Neuronal stem cell (in vitro differentiated cells): ENCODE measurements at places on chromosomes 7 and 10.
A peak's percentile ranks its signal among the peaks of the same experiment; 100 is the strongest.

DNA sequence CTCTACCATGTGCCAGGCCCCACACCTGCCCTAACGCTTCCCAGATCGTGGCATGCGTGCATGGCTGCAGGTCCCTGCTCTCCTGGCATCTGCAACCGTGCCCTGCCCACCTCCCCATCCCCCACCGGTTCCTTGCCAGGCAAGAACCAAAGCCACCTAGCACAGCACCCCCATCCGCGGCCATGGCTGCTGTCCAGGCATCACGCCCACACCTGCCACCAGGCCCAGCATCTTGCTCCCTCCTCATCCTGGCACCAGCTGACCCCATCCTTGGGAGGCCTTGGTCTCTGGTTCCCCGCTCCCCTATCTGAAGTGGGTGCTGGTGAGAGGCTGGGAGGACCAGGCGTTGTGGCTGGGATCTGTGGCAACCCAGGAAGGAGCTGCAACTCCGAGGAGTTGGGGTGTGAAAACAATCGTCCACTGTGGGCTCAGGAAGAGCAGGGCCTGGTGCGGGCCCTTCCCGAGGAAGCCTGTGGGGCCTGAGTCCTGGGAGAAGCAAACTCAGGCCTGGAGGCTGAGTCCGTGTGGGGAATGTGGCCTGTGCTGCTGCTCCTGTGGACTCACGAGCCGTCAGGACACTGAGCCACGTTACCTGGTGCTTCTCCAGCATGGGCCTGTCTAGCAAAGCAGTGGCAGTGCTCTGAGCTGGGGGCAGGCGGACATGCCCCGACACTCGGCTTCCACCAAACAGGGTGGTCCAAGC, 417.1 kb downstream of the DNAJB6 start:
- no peak for DNase-seq

DNA sequence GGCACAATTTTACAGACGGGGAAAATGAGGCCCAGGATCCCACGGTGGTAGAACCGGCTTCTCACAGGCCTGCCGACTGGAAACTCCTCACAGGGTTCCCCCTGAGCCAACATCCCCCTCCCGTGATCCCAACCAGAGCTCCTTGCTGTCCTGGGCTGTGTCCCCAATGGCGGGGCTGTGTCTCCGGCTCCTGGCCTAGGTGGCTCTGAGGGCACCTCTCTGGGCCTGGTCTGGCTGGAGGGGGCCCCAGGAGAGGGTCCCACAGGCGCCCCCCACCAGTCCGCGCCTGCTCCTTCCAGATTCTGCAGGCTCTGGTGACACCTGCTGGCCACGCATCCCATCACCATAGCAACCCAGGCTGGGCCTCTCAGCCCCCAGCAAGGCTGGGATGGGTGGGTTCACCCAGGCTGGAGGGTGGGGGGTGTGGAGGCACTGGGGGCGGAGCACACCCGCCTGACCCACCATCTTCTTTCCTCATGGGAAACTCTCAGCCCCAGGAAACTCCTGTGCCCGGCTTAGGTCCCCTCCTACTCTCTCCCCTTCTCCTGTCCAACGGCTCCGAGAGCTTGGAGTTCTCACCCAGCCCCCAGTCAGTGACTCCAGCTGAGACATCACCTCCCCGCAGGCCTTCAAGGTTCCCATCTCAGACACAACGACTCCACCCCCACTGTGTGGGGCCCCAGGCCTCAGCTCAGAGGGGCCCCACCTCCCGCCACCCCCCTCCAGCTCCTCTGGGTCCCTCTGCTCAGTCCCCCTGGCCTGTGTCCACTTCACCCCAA, 27.1 kb upstream of the TNRC18 start:
- peak; percentile 67 for DNase-seq

GRCh38 chr7:73827567-73828106, 3.2 kb upstream of the CLDN4 start:
- DNase-seq = no peak

DNA sequence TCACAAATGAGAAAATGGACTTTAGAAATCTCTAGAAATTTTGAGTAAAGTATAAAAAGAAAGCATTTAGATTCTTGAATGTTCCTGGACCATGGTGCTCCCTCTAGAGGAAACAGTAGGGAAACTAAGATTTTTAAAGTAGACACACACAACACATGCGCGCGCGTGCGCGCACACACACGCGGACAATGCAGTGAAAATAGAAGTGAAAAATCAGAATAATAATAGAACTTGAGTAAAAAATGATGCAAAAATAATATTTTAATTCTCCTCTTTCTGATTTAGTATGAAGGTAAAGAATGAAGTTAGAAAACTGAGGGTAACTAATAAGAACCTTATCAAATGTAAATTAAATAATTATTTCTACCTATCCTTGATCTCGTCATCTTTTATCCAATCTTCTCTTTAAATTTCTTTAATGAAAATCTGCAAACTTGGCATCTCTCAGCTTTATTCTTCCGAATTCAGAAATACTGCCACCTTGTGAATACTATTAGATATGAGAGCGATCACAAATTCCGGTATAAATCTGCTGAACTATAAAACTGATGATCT, 117.0 kb upstream of the AMPH start:
- no peak for DNase-seq

GRCh38 chr7:90298145-90299038, 22.7 kb downstream of the FAM237B start:
- DNase-seq = no peak

DNA sequence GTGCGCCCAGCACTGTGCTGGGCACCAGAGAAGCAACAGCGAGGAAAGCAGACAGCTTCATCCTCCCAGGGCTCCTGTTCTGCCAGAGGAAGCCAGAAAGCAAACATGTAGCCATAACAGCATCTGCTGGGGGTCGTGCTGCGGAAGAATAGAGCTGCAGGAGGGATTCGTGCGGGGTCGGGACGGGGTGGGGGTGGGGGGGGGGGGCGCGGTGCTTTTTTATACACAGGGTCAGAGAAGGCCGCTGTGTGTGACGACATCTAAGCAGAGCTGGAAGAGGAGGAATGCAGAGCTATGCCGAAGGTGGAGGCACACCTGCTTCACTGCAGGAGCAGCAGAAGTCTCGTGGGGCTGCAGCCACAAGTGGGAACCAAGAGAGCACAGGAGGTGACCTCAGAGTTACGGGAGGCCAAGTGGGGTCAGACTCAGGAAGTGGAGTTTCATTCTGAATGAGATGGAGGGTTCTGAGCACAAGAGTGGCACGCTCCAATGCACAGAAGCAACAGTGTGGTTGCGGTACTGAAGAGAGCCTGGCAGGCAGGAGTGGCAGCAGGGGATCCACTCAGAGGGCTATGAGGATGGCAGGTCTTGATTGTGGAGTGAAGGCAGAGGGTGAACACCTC, 11.1 kb downstream of the PKD1L1 start:
- DNase-seq = no peak

DNA sequence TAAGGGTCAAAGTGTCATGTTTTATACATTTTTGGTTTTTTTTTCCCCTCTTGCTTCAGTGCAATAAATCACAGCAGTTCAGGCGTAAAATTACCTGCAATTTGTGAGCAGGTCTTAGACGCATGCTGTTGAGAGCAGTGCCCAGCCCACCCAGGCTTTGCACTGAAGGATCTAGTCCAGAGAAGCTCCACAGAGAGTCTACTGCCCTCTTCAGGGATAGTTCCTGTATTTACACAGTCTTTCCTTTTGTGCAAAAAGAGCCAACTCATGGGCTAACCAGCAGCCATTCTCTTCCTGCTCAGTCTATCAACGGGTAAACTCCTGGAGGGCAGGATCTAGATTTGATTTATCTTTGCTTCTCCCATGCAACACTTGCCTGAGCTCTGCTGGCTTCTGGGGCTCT, 82.2 kb upstream of the NAMPT start:
- no peak for DNase-seq

DNA sequence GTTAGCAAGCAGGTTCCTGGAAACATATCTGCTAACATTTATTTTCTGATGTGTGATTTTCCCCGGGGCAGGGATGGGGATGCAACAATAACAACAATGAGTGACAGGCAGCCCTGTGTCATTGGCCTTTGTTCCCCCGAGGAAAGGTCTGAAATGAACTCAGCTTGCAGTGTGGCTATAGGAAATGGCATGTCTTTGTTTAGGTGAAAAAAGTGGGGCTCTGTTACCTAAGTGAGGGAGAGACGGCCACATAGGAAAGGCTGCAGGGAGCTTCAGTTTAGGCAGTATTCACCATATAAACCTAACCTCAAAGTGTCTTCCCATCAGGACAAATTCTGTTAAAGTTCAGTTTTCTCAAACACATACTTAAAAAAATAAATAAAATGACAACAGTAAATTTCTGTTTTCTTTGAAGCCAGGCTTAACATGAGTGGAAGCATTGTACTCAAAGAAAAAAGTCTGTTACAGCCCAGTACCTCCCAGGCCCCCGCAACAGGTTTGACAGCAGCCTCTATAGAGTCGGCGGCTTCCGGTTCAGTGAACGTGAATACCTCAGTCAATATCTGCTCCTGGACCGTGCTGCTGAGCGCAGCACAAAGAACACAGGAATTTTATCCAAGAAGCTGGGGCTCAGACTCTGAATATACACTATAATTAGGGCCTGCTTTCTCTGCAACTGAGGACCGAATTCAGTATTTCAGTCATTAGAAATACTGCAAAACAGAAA, 168.3 kb downstream of the GLI3 start:
- peak; percentile 87 for DNase-seq

DNA sequence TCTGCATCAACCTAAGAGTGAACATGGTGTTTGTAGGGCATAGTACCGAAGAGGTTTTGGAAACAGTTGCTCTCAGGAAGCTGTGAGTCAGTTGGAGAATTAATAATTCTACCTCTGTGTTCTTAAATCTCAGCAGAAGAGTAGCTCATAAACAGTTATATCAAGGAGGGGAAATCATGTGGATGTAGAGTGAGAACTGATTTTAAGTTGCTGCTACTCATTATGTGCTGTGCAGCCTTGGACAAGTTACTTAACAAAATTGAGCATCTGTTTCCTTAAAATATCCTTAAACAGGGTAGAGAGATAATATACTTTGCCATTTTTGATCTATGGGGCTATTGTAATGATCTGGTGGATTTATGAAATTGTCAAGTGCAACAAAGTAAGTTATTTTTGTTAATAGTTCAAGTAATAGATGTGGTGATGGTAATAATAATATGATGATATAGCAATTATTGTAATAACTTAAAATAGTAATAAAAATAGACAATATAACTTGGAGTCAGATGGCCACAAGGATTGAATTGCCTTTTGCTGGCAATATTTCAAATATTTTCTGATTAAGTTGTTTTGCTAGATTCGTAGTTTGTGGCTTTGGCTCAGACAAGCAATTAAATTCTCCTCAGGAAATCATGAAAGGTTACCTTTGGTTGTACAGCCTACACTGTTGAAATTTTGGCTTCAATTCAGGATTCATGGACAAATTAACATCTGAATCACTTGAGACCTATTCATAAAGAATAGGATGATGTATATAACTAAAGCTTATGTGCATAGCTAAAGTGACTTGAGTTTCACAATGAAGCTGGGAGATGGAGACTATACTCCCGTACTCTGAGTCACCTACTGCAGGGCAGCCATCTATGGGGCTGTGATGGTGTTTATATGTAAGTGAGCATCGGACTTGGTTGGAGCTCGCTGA, 228.5 kb downstream of the CDK14 start:
- DNase-seq = no peak

DNA sequence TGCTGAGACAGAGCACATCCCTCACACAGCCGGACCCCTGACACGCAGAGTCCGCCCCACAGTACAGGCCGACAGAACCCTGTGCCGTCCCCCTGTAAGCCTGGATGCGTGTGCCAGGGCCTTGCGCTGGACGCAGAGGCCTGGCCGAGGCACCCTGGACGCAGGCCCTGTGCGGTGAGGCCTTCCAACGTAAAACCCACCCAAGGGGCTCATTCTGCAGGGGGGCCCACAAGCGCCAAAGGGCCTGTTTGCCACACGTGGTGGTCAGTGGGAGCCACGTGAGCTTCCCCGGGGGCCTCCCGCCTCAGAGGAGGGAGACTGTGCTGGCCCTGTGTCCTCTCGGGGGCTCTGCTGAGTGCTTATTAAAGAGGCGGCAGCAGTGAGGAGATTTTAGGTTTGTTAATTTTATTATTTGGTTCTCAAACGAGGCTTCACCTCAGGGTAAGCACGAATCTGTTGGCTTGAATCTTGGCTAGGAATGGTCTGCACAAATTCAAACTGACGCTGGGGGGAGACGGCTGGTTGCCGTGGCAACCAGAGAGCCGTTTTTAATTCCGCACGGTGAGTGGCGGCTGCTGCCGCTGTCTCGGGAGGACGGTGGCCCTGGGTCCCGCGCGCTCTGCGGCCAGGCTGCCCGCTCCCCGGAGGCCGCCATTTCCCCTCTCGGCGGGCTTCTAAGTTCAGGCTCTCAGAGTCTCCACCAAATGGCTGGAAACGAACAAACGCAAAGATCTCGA, 4.9 kb upstream of the ADGRA1 start:
- no peak for DNase-seq

DNA sequence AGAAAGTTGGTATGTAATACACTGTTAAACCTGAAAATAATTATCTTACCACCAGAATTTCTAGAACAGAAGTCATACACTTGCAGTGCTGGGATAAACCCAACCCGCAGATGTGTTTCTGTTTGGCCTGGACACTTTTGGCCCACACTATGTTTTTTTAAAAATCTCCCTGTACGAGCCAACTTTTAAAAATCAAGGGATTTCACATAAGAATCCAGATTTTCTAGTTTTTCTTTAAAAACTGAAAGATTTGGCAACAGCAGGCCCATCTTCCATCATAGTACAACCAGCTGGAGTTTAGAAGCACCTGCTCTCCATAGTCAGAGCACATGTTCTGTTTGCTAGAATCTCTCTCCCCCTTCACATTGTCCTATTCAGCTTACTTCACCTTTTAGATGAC, 74.0 kb downstream of the TLL2 start:
- DNase-seq = no peak

GRCh38 chr7:38929460-38930171, 20.6 kb upstream of the VPS41 start:
- DNase-seq = no peak

DNA sequence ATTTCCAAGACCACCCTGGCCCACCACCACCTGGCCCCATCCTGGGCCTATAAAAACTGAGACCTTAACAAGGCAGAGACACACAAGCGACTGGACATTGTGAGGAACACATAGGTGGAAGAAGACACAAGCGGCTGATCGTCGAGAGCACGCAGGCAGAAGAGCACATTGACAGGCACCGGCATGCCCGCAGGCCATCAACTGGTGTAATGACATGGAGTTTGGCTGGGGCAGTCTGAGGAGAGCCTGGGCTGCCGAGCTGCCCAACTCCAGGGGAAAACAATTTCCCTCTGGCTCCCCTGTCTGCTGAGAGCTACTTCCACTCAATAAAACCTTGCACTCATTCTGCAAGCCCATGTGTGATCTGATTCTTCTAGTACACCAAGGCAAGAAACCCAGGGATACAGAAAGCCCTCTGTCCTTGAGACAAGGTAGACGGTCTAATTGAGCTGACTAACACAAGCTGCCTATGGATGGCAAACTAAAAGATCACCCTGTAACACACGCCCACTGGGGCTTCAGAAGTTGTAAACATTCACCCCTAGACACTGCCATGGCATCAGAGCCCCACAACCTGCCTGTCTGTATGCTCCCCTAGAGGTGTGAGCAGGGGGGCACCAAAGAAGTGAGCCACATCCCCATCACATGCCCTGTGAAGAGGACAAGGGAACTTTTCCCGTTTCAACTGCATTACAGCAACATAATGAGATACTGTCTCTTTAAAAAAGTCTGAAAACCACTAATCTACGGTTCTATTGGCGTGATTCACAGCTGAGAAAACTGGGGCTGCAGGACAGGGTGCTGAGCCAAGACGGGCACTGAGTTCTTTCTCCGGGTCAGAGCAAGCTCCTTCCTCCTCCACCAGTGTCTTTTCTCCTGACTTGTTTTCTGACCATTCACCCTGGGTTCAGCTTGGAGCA, 18.5 kb upstream of the TNS3 start:
- no peak for DNase-seq

GRCh38 chr10:92732958-92733357, 43.2 kb downstream of the HHEX start:
- no peak for DNase-seq

GRCh38 chr10:86690657-86691084, 22.4 kb downstream of the LDB3 start:
- no peak for DNase-seq
